SJCRH30 (cell line): ENCODE measurements at places on chromosomes 7 and 10. TPM values are rescaled to one million over a fixed set of nuclear protein-coding genes. Genes with fewer than 3 reads are reported as not detected.

GRCh38 chr10:121440461-121440860 is 157.8 kb downstream of the FGFR2 start:
- DNase-seq: no peak

GRCh38 chr7:154965014-154965413 is 37.9 kb downstream of the PAXIP1 start:
- DNase-seq: no peak

GRCh38 chr10:131804551-131805295 is 96.1 kb upstream of the PPP2R2D start:
- DNase-seq: no peak

DNA sequence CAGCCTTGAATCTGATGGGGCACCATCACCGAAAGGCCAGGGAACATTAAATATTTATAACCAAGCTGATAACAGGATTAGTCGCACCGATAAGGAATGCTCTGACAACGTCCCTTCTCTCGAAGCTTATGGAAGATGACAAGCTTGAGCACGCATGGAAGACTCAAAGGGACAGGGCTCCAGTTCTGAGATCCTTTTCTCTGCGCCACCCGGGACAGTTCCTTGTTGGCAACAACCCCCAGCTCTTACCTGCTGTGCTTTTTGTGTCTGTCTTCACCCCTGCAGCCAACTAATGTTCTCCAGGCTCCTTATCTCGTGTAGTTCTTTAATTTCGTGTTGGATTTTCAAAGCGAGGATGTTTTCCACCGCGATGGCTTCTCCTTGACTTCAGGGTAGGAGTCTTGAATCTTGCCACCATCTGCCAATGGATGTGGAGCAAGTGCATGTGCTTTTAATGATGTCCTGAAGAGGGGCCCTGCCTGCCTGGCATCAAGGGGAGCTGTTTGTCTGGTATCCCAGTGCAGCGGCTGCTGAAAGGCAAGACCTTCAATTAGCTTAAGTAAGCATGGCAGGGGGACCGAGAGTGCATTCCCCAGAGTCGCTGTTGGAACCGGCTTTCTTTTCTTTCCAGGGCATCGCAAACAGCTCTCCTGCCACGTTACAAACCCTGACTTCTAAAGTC is 354 bp upstream of the FERD3L start:
- no peak for DNase-seq

DNA sequence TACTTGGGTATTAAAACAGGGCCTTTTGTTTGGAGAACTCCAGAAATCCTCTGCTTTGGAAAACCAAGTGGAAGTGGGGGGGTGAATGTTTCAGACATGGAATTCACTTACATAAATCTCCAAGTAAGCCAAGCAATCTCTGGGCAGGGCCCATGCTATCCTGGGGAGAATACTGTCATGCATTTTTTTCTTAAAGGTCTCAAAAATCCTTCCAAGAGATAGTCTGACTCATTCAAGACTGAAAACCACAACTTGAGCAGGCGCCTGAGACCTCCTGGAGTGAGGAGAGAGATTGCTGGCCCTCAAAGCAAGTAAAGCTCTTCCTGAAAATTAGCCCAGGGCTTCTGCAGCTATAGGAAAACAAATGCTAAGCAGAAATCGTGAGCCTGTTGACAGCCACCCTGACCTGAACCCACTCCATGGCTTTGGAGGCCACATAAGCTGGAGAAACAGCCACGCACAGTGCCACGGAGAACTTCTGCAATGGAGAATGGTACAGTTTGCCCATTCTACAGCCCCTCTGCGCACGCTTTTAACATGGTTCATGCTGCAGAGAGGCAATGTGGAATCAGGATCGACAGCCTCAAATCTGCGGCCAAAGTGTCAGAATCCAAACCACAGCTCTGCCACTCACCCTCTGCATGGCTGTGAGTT is 203.1 kb upstream of the AUTS2 start:
- DNase-seq: no peak

DNA sequence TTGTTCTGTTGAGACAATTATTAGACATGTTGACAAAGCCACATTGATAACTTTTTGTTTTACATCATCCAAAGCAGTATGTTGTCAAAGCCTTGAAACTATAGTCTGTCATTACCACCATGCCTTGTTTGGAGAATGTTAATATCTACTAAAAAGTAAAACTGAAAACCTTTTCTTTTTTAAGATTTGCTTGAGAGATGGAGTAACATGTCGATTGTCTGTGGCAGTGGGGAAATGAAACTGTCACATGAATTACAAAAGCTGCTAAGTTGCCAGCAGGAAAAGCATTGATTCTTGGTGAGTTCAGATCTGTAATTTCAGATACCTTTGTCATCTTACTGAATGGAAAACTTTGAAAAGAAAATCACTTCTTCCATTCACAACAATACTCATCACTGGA is 69.1 kb downstream of the TFPI2 start:
- no peak for DNase-seq

DNA sequence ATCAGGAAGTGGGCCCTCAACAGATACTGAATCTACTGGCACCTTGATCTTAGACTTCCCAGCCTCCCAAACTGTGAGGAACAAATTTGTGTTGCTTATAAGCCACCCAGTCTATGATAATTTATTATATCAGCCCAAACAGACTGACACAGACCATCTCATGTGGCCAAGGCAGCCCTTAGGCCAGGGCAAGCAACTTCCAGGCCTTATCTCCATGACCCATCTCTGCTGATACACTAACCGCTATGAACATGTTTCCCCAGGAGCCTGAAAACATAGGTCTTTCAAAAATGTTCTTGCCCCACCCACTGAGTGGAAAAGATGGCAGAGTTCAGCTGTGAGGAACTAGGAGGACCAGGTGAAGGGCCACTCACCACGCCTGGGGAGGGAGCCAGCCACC is 3.2 kb upstream of the BLOC1S2 start:
- DNase-seq: no peak

- DNase-seq: no peak
Measured at GRCh38 chr7:132240262-132240661, 336.0 kb downstream of the PLXNA4 start.

GRCh38 chr7:138875794-138876193 is 77.8 kb upstream of the ATP6V0A4 start:
- no peak for DNase-seq

- DNase-seq: no peak
Measured at GRCh38 chr7:118615-119391, 73.6 kb upstream of the FAM20C start.

DNA sequence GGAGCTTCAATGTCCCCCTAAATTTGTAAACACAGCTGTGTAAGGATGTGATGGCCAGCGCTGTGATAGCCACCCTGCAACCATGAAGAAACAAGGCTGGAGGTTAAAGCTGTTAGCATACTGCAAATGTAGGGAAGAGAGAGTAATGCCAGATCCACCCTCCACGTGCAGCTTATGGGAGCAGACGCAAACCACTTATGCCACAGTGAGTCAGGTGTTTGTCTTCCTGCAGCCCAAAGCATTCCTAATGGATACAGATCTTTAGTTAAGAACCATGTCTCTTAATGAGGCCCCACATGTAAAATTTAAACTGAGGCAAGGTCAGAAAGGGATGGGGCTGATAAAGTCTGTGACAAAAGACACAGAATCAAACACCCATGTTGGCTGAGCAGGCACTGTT is 13.6 kb upstream of the MYL7 start:
- DNase-seq: no peak

- DNase-seq: no peak
Measured at GRCh38 chr10:79454259-79454658, 8.8 kb upstream of the ZCCHC24 start.

DNA sequence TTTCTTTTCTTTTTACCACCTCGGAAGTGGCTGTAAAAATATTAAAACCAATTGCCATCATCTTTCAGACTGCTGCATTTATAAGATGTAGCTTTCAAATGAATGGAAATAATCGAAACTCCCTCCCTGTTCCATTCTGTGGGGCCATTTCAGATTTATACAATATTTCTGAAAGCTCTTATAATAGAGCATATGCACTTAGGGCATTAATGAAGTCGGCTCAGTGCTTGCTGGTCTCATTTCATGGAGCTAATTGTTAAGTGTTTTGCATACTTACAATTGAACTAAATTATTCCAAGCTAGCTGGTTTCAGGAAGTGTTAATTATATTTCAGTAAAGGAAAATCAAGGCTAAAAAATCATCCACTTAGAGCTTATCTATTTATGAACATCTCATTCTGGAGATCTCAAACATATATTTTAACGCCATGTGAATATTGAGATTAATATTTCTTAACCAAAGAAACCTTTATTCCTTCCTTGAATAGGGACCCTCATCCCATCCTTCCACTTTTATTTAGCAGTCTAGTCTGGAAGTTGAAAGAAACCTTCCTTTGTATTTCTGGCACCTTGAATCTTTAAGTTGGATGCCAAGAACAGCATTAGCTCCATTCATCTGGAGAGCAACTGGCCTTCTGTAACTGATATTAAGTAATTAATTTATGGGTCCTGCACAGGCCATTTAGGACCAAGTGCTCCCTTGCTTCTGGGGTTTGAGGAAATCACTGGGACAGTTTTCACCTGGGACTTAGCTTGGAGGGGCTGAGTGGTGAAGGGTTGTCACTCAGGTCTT is 45.1 kb downstream of the RPS24 start:
- DNase-seq: no peak

DNA sequence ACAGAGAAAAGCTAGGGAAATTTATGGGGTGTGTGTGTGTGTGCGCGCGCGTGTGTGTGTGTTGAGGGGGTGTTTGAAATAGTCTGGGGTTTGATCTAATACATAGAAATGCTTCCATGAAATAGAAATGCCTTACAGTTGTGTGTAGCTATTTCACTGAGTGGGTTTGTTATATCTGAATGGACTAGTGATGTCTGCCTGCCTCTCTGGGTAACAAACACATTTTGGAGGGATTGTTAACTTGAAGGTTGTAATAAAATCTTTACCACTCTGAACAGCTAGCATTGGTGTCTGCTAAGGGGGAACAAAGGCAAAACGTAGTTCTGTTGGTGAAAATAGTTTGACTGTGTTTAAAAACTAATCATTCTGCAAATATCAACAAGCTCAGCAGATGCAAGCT is 509.3 kb downstream of the LRMDA start:
- no peak for DNase-seq

PLAC9 gene
- 4.7 and 7.2 TPM in 2 replicates for total RNA-seq

NT5C3A gene
- 42.9 and 45.1 TPM in 2 replicates for total RNA-seq

PRKG1 gene
- total RNA-seq: 2.6 and 3.0 TPM in 2 replicates

KCNIP2 gene
- 0.81 and 1.1 TPM in 2 replicates for total RNA-seq

OR9A2 gene
- total RNA-seq: not detected in 2 replicates
